Activated CD8-positive, alpha-beta memory T cell treated with anti-CD3 and anti-CD28 coated beads, Interleukin-2, amount 50 U/mL, for 4 hours (primary cell): ENCODE measurements at places on chromosomes 7 and 10.

DNA sequence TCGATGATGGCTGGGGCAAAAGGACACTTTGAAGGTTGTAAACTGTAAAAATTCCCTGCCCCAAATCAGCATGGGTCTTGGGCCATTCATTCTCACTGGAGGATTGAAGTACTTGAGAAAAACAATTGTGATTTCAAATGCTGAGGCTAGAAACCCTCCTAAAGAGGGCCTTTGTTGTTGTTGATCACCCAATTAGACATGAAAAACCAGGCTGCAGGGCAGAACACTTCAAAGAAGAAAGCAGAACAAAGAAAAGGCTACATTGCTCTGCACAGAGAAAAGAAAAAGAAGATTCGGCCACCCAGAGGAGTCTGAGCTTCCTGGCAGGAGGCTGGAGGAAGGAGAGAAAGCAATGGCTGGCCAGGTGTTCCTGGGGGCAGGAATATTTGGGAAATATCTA, 143.1 kb downstream of the NPY start:
- DNase-seq: no peak

GRCh38 chr10:49312246-49312869, 13.4 kb downstream of the C10orf71 start:
- DNase-seq: no peak

DNA sequence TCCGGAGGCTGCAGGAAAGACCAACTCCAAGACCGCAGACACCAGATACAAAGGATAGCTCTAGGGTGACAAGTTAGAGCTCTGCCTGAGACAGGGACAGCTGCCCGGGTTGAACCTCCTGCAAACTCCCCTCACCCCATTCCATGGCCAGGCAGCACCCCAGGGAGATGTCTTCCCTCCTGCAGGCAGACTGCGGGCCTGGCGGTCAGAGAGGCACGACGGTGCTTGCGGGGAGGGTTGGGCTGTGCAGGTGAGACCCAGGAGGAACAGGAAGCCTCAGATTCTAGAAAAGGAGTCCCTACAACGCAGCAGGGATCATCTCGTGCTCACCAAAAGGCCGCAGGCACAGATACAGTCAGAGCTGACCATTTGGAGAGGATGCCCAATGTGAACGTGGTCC, 34.6 kb downstream of the CARD11 start:
- no peak for DNase-seq

GRCh38 chr7:17532861-17533404, 234.5 kb downstream of the AHR start:
- DNase-seq: no peak

- DNase-seq: no peak
Measured at GRCh38 chr10:50396491-50397311, 145.4 kb upstream of the ASAH2 start.

- no peak for DNase-seq
Measured at GRCh38 chr10:7351894-7352293, 58.9 kb downstream of the SFMBT2 start.

DNA sequence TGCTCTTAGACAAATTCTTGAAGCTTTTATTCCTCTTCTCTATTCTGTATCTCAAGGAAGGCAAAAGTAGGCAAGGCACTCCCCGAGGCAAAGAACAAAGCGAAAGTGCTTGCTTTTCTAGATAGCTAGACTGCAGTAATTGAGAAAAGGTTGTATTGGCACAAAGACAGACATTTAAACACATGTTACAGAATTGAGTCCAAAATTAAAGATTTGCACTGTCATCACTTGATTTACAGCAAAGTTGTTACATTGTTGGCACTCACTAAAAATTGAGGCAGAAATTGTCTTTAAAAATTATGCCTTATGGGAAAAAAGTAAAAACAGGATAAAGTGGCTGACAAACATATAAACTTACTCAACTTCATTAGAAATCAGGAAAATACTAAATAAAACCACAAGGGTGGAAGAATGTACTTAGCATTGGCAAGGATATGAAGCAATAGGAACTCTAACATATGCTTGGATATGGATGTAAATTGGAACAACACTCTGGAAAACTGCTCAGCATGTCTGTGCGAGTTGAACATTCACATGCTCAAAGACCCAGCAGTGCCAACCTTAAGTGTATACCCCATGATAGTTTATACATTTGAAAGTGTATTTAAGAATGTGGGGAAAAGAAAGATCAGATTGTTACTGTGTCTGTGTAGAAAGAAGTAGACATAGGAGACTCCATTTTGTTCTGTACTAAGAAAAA, 491.3 kb downstream of the GLRX3 start:
- DNase-seq: no peak

- DNase-seq: no peak
Measured at GRCh38 chr7:142412551-142413193, 154.8 kb upstream of the PRSS58 start.

DNA sequence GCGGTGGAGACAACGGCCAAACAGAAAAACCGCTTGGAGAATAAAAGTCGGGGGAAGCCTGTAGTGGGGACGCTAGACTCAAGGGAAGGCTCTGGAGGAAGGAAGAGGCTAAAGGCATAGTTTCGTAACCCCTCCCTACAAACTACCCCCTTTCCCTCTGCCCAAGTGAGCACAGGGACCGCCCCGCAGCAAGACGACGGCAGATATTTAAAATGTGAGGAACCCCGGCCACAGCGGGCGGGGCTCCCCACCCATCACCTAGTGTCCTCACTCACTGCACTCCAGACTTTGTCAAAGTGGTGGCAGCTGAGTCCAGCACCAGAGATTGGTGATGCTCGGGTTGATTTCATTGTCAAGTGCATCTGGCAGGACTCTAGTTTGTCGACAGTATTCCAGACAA, 69.1 kb downstream of the PRKAG2 start:
- DNase-seq: no peak

- DNase-seq: no peak
Measured at GRCh38 chr10:49740346-49741107, 21.6 kb downstream of the OGDHL start.

DNA sequence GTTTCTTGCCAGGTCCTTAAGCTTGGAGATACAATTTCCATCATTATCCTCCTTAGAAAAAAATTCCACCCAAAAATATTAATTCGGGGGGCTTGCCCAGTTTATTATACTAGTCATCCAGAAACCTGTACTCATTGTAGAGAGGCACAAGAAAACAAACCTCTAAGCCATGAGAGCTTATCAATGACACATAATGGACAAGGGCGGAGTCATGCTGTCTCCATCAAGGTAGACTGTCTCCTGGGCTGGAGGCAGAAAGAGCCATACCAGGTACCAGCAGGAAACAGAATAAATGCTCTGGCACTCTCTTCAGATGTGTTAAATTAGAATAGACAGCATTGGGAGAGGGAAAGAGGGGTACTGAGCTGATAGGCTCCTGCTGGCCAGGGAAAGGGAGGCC, 69.8 kb upstream of the GSDME start:
- DNase-seq: no peak

GRCh38 chr10:11463111-11463510, 148.3 kb downstream of the USP6NL start:
- no peak for DNase-seq
